ENCODE measurements at places on chromosomes 5 and 9.

- DNase-seq: no peak
Measured at GRCh38 chr9:134661791-134662142, 20.2 kb downstream of the COL5A1 start.

DNA sequence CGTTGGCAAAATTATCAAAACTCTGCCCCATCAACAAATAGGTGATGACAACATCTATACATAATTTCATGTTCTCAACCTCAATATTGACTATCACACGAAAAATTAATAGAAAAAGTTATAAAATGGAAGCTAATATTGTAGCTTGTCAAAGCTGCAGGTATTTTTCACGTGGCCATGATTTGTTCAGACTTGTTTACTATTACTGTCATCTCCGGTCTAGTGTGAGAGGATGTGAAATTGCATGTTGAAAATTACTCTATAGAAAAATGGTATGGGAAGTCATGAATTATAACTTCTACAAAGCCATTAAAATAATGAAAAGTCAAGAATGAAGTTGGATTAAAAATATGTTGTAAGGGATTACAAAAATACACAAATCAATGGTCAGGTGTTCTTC is 385.8 kb downstream of the PTPRD start:
- DNase-seq: no peak

GRCh38 chr5:43997647-43998272 is 391.5 kb downstream of the FGF10 start:
- DNase-seq: no peak

DNA sequence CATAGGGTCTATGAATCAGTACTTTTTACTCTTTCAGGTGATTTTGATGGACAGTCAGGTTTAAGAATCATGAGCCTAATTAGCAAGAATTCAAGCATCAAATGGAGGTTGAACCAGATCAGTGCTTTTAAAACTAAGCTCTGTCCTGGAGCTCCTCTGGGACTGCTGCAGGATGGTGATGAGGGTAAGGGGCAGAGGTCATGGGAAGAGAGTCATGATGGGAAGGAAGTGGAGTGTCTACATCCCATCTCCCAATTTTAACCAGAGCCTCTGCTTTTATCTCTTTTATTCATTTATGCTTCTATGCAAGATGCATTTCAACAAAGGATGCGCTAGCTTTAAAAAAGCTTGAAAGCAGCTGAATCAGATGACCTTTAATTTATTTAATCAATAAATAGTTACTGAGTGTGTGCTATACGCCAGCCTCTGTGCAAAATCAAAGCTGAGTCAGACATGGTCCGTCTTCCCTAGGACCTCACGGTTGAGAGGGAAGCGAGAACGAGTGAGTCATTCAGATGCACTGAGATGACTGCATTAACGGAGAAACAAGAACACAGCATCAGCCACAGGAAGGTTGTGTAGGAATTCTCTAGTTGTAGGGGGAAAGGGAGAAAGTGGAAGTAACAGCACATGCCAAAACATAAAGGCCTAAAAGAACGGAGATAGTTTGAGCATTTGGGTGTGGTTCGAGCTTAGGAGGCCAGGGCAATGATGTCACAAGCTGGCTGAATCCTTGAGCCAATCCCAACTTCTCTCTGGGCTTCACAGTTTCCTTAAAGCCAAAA is 441.6 kb upstream of the BRINP1 start:
- no peak for DNase-seq

Data from activated T-helper 2 cell treated with anti-CD3 and anti-CD28 coated beads, Interferon-gamma antibody, Interleukin-2, Interleukin-4, amounts not matched to agents 10 μg/mL and 5 μg/mL and 100 μg/mL, durations not matched to agents 14 hours and 24 hours and 36 hours (primary cell).